ENCODE measurements at places on chromosomes 5 and 9.

- DNase-seq = no peak
Observed at GRCh38 chr5:127834554-127834953, 131.4 kb downstream of the CCDC192 start.

- no peak for DNase-seq
Observed at GRCh38 chr5:73022471-73023169, 66.8 kb downstream of the FCHO2 start.

- no peak for DNase-seq
Observed at GRCh38 chr9:89483592-89484474, 14.1 kb downstream of the SEMA4D start.

DNA sequence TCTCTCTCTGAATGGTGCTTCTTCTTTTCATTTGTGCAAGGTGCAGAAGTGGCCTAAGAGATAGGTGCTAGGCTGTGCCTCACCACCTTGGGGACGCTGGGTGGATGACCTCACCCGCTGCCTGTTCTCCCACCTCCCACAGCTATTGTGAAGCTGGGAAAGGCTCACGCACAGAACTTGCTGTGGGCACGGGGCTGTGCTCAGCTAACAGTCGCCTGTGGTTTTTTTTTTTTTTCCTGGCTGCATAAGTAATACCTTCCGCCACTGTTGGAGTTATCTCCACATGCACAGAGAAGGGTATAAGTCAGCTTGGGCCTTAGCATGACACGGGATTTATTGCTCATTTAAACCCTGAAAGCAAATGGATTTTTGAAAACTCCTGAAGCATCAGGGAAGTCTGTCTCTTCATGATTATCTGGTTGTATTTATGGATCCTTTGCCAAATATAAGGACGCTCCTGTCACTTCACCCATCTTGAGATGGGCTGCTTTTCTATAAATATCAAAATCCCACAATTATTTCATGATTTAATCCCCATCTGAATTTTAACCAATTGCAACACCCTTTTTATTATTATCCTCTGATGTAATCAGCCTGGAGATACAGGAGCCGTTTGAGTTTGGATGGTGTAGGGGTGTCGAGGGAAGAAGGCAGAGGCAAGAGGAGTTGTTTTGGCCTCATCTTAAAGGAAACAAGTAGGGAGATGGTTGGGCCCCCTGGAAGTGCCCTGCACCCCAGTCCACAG, 9.0 kb downstream of the DBH start:
- no peak for DNase-seq

- no peak for DNase-seq
Observed at GRCh38 chr9:6655036-6655435, 9.5 kb upstream of the GLDC start.

DNA sequence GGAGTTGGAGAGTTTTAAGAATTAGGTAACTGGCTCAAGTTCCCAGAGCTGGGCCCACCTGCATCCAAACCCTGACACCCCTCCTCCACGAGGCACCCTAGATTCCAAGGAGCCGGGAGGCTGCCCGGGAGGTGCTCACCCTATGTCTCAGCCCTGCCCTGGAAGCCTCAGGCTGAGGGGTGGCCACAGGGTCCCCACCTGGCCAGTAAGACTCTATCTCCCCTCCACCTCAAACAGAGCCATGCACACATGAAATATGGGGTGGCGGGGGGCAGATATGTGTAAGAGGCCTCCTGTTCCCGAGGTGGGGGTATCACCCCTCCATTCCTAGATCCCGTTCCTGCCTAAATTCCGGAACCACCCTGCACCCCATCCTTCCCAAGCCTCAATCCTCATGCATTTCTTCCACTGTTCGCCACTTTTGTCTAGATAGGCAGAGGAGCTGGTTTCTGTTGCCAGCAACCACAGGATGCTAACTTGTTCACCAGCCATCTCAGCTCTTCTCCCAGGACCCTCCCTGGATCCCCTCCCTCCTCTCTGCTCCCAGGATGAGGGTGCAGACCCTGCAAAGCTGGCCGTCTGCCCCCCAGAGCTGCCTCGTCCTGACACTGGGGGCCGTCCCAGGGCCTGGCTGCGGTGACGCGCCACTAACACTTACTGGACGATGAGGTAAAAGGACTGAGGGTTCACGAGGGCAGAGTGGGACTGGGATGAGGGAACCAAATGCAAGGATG, 44.1 kb downstream of the COL23A1 start:
- no peak for DNase-seq

DNA sequence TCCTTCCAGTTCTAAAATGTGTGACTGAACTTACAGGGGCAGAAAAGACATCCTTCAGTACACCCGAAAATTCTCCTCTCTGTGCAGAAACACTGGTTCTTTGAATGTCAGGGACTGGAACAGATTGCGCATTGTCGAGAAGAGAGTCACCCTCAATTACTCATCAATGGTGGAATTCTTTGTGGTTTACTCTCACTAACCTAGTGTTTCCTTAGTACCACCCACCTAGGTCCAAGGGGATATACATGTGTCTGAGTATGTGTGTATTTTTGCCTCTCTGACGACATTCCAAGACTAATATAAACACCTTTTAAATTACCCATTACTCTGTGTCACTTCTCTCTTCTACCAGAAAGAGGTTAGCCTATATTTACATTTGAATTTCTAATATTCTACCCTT, 660.8 kb downstream of the TLE1 start:
- no peak for DNase-seq

- DNase-seq = no peak
Observed at GRCh38 chr9:132002643-132003318, 76.9 kb downstream of the MED27 start.

DNA sequence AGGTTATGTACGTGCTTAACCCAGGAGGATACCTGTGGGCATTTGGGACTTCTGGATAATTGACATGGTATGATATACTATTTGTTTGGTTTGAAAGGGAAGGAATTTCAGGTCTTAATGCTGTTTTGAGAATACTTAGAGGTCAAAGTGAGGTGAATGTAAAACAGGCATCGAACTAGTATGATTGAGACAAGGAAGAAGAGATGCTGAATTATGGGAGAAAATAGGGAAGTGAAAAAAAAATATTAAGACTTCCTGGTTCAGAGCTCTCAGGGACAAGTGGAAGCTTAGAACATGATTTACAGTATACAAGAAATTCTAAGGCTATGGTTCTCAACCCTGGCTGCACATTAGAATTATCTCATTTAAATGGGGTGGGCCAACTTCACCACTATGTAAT, 115.3 kb downstream of the CD180 start:
- no peak for DNase-seq

Measured in progenitor cell of endocrine pancreas (in vitro differentiated cells).